ENCODE measurements at places on chromosomes 11 and 22.

DNA sequence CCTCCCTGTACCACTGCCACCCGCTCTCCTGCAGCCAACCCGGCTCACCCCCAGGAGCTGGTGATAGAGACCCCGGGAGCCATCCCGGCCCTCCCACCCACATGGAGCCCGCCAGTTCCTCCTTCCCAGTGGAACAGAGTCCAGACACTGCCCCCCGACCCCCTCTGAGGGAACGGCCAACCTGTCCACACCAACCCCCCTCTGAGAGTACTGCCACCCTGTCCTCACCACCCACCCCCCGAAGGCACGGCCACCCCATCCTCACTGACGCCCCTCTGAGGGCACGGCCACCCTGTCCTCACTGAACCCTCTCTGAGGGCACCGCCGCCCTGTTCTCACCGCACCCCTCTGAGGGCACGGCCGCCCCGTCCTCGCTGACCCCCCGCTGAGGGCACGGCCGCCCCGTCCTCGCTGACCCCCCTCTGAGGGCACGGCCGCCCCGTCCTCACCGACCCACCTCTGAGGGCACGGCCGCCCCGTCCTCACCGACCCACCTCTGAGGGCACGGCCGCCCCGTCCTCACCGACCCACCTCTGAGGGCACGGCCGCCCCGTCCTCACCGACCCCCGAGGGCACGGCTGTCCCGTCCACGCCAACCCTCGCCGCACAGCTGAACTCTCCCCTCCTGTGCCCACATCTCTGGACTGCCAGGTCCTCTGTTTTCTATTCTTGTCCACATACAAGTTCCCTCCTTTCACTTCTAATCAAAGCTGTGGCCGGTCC, 18.0 kb downstream of the TOLLIP start:
- DNase-seq: no peak

DNA sequence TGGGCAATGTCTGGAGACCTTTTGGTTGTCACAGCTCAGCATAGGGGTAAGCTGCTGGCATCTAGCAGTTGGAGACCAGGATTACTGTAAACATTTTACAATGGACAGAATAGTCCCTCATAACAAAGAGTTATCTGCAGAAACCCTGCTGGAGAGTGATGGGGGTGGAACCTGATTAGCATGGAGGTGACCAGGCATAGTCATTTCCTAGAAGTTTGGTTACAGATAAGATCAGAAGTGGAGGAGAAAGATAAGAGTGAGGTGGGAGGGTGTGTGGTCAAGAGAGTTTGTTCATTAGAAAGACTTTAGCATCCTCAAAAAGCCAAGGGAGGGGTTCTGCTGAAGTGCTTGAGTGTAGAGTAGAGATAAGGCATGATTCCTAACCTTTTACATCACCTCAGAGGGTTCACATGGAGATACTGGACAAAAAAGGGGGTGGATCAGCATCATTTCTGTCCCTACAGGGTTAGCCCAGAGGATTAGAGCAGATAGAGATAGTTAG, 38.8 kb downstream of the PRDM11 start:
- no peak for DNase-seq

DNA sequence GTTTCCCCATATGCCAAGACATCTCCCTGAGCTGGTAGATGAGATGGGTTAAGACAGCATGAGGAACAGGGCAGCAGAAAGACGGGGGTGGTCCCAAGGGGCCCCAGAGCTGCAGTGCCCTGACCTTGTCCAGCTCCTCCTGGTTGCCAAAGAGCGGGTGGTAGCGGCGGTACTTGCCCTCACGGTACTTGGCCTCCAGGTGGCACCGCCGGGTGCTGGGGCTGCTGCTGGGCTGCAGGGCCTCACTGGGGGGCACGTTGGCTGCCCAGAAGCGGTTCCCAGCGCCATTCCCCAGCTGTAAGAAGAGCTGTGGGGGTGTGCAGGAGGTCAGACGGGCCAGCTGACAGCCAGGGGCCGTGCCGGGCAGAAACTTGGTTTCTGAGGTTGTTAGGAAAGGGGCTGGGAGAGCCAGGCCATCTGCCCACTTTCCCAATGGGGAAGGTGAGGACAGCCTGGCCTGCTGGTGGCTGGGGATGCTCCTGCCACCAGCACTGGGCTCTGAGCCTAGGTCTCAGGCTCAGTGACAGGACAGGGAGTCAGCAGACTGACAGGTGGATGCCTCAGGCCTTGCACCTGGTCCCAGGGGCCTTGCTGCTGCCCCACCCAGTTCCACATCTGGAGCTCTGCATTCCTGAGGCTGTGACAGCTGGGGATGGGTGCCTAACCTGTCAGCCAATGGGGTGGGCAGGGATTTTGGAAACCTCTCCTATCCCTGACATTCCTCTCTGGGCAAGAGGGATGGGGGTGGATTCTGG, 30.0 kb upstream of the PDE2A start:
- no peak for DNase-seq

- no peak for DNase-seq
These were observed 51.0 kb upstream of the CSNK2A3 start for GRCh38 chr11:11403763-11404725.

- DNase-seq: no peak
These were observed 246.0 kb upstream of the TENM4 start for GRCh38 chr11:79686703-79687419.

DNA sequence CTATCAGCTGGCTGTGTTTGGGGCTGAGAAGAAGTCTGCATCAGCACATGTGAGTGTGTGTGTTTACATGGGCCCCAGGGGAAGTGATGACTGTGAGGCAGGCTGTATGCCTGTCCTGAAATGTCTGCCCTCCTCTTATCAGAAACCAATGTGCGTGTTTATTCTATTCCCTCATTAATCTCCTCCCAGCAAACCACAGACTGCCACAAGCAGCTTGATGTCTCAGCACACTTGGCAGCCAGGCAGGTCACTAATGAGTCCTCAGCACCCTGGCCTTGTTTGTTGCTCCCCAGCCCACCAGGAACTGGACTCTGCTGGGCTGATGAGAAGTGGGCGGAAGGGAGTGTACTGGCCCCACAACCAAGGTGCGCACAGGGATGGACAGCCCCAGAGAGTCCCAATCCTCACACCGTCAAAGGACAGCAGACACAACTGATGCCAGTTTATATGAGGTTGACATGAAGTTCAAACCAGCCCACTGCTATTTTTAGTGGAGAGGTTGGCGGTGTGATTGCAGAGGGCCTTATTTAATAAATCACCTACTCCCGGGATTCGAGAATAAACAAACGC, 225.8 kb downstream of the ETS1 start:
- peak; percentile 34 for DNase-seq

- DNase-seq: no peak
These were observed 4.4 kb downstream of the LYVE1 start for GRCh38 chr11:10564030-10564429.

DNA sequence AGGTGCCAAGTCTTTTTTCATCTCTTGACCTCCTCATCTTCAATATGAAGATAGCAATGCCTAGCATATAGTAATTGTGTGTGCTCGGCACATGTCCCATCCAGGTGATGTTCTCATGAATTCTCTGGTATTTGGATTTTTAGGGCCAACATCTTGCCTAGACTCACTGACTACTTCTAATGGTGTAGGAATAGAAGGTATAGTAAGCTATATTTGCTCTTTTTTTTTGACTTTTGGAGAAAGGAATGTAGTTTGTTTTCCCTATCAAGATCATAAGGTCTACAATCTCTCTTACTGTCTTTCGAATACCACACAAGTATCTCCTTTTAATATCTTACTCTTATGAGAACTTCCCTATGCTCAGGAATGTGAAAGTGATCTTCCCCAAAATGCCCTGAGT, 3.2 kb downstream of the HBD start:
- DNase-seq: no peak

GRCh38 chr11:119317592-119318239, 786 bp upstream of the MCAM start:
- DNase-seq: no peak

- no peak for DNase-seq
These were observed 33.8 kb downstream of the BUD13 start for GRCh38 chr11:116738975-116739374.

- no peak for DNase-seq
These were observed 35.4 kb upstream of the NFRKB start for GRCh38 chr11:129930743-129931142.

GRCh38 chr22:41801886-41802285, 1.4 kb downstream of the CCDC134 start:
- no peak for DNase-seq

DNA sequence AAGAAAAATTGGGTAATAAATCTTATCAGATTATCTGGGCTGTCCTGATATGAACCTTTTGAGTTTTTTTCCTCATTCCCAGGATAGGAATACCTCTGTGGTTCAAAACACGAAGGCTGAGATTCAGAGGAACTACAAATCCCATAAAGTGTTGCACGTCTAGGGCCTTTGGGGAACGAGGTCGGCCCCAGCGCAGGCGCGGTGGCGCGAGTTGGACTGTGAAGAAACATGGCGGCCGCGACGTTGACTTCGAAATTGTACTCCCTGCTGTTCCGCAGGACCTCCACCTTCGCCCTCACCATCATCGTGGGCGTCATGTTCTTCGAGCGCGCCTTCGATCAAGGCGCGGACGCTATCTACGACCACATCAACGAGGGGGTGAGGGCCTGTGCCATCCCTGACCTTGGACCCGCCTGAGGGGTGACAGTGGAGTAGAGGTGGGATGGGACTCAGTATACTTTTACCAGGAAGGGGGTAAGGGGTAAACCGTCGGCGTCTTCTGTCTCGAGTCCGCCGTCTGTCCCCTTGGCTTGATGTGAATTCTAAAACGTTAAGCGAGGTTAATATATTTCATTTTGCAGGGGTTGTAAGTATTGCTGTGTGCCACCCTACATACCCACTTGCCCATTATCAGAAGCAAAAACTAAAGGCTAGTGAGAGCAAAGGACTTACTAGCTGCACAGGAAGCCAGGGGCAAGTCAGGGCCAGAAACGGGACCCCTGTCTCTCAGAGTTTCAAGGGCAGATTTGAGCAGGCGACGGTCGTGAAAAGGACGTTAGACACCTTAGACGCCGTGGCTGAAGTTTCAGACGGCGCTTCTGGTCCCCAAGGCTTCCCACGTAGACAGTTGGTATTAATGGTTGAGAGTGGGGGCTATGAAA, at the start of gene UQCR10:
Gene UQCR10 (plus strand): TSS at position 199 of the 881 bp plus-strand sequence. CDS start 30 bp downstream, at position 229.
- peak; percentile 90 for DNase-seq

GRCh38 chr11:1553808-1554594, 18.1 kb downstream of the DUSP8 start:
- DNase-seq: no peak

- DNase-seq: no peak
These were observed 9.9 kb upstream of the MAFF start for GRCh38 chr22:38191731-38192474.

GRCh38 chr22:46971099-46971763, 208.8 kb downstream of the TBC1D22A start:
- no peak for DNase-seq

GRCh38 chr11:12066056-12066798, 44.2 kb upstream of the MICAL2 start:
- peak; percentile 79 for DNase-seq

- DNase-seq: no peak
These were observed 23.7 kb upstream of the RFPL3 start for GRCh38 chr22:32333769-32334659.

GRCh38 chr22:28788601-28789000, 11.8 kb downstream of the XBP1 start:
- DNase-seq: no peak

DNA sequence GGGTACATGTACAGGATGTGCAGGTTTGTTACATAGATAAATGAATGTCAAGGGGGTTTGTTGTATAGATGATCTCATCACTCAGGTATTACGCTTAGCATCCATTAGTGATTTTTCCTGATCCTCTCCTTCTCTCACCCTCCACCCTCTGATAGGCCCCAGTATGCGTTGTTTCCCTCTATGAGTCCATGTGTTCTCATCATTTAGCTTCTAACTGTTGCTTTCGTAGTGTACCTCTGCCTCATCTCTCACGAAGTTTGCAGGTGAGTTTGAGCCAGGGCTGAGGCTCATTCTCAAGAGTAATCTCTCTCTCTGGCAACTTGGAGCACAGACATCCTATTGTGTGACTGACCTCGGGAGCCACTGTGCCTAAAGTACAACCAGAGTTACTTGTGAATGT, 4.7 kb upstream of the HBE1 start:
- DNase-seq: no peak

DNA sequence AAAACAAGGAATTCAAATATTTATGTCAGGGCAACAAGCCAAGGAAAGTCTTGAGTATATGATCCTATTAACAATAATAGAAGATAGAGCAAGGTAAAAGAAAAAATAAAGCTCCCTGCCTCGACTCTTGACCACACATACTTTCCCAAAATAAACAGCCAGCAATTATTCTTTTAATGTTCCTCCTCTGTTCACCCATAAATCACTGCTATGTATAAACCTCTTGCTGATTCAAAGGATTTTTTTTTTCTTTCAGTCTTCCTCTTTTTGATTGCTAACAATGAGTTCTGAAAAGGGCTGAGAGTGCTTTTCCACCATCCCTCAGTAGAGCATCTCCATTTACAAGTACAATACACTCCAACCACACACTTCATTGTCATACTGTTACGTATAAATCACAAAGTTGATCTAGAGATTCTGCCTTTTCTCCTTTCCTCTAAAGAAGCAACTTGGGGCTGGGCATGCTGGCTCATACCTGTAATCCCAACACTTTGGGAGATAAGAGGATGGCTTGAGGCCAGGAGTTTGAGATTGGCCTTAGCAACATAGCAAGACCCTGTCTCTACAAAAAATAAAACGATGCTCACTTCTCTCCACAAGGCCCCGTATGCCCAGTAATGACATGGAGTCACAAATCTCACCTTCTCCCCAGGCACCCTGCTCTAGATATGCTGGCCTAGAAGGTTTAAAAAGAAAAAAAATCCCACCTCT, 24.0 kb downstream of the RAB30 start:
- no peak for DNase-seq

DNA sequence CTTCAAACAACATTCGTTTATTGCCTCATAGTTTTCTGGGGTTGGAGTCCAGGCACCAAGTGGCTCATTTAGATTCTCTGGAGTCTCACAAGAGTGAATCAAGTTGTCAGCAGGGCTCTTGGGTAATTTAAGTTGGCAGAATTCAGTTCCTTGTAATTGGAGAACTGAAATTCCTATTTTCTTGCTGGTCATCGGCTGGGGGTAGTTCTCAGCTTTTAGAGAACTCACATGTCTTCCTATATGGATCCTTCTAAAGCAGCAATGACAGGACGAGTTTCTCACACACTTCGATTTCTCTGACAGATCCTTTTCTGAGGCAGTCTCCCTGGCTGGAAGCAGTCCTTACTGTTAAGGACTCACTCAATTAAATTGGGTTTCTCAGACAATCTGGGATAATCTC, 17.3 kb upstream of the OOSP4B start:
- DNase-seq: no peak

- DNase-seq: no peak
These were observed 36.2 kb downstream of the PISD start for GRCh38 chr22:31625661-31626426.

GRCh38 chr22:46180370-46181137, 30.2 kb downstream of the PPARA start:
- DNase-seq: no peak

- DNase-seq: peak; percentile 49
These were observed 1.6 kb upstream of the ELFN2 start for GRCh38 chr22:37428649-37429586.

- no peak for DNase-seq
These were observed 7.1 kb downstream of the DCPS start for GRCh38 chr11:126310992-126311310.

GRCh38 chr22:29715705-29716104, 4.1 kb upstream of the CABP7 start:
- no peak for DNase-seq

- DNase-seq: peak; percentile 76
These were observed 27.7 kb downstream of the CD44 start for GRCh38 chr11:35166369-35167360.
